GM12865 (cell line): ENCODE measurements at places on chromosomes 12 and 14.

GRCh38 chr12:17577405-17577804, 512.6 kb downstream of the RERGL start:
- DNase-seq = no peak

GRCh38 chr14:22047115-22047514, 373.5 kb upstream of the OR4E1 start:
- DNase-seq = peak; percentile 55

GRCh38 chr12:94686834-94687628, 36.7 kb upstream of the TMCC3 start:
- no peak for DNase-seq

DNA sequence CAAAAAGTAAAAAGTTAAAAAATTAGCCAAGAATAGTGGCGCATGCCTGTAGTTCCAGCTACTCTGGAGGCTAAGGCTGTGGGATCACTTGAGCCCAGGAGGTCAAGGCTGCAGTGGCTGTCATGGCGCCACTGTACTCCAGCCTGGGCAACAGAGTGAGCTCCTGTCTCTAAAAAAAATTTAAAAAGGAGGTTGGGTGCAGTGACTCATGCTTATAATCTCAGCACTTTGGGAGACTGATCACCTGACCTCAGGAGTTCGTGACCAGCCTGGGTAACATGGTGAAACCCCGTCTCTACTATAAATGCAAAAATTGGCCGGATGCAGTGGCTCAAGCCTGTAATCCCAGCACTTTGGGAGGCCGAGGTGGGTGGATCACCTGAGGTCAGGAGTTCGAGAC, 8.2 kb upstream of the YLPM1 start:
- no peak for DNase-seq

- no peak for DNase-seq
These were observed 17.1 kb upstream of the ATXN2 start for GRCh38 chr12:111616177-111616623.

DNA sequence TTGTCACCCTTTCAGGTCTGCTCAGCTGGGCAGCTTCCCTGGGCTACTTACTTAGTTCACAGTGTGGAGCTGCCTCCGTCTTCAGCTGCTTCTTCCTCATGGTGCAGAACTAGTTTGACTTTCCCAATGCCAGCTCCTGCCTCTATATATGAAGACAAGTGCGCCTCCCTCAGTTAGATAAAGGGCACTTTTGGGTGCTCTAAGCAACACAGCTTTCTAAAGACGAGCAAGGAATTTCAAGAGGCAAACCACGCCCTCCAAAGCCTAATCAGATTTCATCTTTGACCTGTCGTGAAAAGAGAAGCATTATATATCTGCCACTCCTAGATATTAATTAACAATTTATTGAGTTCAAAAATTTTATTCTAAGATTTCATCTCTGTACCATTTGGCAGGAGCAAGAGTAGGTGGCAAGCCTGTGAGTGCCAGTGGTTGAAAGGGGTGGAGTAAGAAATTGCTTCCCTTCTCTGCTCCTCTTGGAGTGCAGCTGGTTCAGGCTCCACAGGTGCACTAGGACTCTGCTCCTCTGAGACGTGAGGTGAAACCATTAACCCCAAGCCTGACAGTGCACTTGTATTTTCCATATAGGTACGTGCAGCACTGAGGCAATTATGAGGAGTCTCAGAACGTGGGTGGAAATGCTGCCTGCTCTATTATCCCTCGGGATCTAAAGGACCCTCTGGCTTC, 2.1 kb upstream of the SLC11A2 start:
- peak; percentile 56 for DNase-seq

DNA sequence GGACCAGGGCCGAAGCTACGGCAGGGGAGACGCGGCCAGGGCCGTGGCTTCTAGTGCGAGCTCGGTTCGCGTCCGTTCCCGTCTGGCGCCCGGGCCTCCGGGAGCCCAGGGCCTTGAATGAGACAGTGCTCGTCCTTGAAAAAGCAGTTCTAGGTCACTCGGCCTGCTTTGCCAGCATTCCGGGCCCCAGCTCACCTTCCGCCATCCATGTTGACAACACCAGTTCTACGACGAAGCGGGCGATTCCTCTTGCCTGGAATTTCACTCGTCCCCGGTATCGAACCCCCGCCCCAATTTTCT, 4.5 kb downstream of the OR10AD1 start:
- peak; percentile 42 for DNase-seq

GRCh38 chr14:68686205-68686465, 106.7 kb downstream of the ZFP36L1 start:
- no peak for DNase-seq

DNA sequence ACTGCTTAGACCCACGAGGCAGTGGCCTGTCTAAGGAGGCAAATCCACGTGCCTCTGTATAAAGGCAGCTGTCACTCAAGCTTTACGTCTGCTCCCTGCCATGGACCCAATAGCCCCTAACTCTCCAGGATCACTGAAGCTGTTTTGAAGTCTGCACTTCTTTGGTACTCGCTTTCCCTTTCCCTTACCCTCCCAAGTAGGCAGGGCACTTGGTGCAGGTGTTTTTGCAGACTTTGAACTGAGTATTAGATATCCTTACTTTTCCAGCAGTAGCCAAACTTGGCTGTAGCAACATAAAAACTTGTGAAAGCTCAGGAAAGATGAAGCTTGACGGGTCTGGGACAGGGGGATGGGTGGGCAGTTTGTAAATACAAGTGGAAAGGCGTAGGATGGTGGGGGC, 17.8 kb upstream of the OR6S1 start:
- no peak for DNase-seq

- DNase-seq = peak; percentile 81
These were observed 6.9 kb downstream of the GNPTAB start for GRCh38 chr12:101823891-101824290.

DNA sequence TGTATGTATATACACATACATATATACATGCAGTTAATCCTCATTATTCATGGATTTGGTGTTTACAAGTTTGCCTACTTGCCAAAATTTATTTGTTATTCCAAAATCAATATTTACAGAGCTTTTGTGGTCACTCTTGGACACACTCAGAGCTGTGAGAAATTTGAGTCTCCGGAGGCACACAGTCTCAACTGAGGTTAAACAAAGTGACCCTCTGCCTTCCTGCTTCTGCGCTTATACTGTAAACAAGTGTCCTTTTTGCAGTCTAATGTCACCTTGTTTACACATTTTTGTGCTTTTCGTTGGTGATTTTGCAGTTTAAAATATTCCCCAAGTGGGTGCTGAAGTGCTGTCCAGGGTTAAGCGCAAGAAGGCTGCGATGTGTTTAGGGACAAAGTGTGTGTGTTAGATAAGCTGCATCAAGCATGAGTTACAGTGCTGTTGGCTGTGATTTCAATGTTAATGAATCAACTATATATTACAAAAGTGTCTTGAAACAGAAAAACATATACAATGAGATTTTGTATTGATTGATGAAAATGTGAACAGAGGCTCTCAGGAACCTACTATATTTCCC, 13.1 kb upstream of the LTA4H start:
- DNase-seq = no peak

DNA sequence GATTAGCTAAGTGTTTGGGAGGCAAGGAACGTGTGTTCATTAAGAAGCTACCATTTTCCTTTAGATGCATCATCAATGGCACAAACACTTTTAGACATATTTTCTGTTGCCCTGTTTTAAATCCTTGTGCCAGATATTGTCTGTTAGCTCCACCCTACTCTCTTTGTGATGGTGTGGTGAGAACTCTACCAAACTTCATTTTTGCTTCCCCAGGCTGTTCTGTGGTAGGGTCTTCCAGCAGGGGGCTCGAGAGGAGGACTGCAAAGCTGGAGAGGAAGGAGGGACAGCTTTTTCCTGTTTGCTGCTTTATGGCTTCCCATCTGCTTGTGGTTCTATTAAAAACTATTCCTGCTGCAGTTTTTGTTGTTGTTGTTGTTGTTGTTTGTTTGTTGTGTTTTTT, 23.8 kb upstream of the STRAP start:
- no peak for DNase-seq

DNA sequence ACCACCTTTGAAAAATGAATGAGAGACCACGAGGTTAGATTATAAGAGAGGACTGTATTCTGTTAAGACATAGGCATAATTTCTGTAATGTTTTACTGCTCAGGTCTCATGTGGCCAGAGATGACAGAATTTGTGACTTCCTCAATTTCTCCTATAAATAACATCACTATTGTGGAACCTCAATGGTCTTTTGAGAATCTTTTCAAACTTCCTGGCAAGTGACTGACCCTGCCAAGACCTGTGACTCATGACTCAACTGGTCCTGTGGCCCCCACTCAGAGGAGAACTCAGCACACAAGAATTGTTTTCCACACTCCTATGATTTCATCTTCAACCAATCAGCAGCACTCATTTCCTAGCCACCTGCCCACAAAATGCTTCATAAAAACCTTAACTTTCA, 508.2 kb upstream of the ATP2B1 start:
- DNase-seq = peak; percentile 1

DNA sequence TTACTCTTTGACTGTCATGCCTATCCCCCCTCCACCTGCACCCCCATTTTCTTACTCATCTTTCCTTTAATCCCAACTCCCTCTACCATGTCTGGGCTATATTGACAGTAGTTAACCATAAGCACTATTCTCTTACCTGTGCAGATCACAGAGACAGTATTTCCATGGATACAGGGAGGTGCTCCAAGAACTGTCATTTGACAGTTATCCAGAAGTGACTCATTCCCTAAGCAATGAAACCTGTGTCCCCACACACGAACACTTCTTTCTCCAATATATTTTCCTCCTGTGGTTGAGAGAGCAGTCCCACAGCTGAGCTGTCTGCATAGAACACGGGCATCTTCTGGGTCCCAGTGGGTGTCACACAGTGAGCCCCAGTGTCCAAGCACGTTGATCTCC, 68.8 kb downstream of the CD163L1 start:
- DNase-seq = no peak

DNA sequence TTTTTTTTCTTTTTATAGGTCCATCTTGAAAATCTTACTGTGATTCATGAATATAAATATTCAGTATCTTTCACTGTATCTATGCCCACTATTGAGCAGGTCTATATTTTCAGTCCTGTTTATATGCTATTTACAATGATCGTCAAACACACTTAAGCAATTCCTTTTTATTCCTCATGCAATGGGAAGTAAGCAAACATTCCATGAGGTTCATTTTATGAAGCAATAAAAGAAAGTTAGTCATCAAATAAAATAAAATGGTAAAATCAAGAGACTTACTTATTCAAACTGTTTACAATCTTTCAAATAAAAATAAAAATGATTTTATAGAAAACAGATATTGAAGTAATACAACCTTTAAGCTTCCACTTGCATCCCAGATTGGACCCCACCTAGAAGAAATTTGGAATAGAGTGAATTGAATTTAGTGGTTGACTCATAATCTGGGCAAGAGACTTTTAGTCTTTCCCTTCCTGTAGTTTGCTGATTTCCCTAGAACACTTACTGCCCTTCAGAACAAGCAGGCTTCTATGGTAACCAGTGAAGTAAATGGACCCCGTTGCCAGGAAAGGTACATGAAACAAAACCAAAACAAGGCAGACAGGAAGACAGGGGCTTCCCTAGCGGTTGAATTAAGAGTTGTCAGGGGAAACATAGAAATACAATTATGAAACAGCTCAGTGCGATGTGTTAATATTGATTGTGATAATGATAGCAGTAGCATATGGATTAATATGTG, 241.0 kb upstream of the ATP2B1 start:
- peak; percentile 93 for DNase-seq

- no peak for DNase-seq
These were observed 102.6 kb downstream of the OTOGL start for GRCh38 chr12:80201908-80202307.

- DNase-seq = no peak
These were observed 13.5 kb downstream of the EXD2 start for GRCh38 chr14:69204753-69205152.

DNA sequence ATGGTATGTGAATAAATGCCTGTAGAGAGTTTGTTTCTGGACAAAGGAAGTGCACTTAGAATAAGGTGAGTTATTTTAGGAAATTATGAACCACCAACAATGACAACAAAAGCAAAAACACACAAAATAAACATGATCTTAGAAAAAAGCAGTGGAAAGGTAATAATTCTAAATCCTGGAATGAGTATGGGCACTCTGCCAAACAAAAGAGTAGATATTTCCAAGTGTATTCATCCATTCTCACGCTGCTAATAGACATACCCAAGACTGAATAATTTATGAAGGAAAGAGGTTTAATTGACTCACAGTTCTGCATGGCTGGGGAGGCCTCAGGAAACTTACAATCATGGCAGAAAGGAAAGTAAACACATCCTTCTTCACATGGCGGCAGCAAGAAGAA, 269.3 kb upstream of the NPAS3 start:
- no peak for DNase-seq

GRCh38 chr12:26621932-26622331, 211.1 kb downstream of the ITPR2 start:
- DNase-seq = no peak

GRCh38 chr12:107670999-107671643, 14.5 kb upstream of the PWP1 start:
- DNase-seq = peak; percentile 65

- no peak for DNase-seq
These were observed 12.2 kb upstream of the GPR68 start for GRCh38 chr14:91256661-91257060.

GRCh38 chr14:104941508-104942365, 17.1 kb downstream of the PLD4 start:
- DNase-seq = no peak
